Cerebellar nuclear complex (tissue), 1 donor: ENCODE measurements at places on chromosomes 12 and 14.

GRCh38 chr14:100155756-100156616 is 3.5 kb downstream of the DEGS2 start:
- DNase-seq: peak; percentile 13

DNA sequence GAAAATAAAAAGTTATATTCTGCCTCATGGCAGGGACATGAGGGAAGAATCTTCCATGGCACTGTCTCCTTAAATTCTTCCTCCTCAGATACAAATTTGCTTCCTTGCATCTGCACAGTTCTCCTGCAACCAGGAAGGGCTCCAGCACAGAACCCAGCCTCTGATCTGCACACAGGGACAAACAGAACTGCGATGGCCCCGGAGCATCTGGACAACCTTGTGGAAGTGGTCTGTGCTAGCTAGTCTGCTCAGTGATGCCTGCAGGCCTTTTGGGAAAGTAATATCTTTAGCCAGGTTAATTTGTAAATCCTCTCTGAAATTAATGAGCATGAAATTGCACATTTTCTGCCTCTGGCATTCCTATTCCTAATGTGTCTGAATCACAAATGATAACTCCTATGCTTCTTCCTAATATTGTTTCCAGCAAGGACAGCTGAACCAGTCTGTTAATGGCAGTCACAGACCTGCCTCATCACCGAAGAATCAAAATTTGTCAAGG is 74.8 kb downstream of the GRIP1 start:
- DNase-seq: no peak

GRCh38 chr12:116878567-116879508 is 2.4 kb downstream of the HRK start:
- no peak for DNase-seq

- no peak for DNase-seq
These were observed 59.2 kb downstream of the ERC1 start for GRCh38 chr12:1050059-1050707.

- no peak for DNase-seq
These were observed 100.7 kb downstream of the ELK3 start for GRCh38 chr12:96294831-96295230.

DNA sequence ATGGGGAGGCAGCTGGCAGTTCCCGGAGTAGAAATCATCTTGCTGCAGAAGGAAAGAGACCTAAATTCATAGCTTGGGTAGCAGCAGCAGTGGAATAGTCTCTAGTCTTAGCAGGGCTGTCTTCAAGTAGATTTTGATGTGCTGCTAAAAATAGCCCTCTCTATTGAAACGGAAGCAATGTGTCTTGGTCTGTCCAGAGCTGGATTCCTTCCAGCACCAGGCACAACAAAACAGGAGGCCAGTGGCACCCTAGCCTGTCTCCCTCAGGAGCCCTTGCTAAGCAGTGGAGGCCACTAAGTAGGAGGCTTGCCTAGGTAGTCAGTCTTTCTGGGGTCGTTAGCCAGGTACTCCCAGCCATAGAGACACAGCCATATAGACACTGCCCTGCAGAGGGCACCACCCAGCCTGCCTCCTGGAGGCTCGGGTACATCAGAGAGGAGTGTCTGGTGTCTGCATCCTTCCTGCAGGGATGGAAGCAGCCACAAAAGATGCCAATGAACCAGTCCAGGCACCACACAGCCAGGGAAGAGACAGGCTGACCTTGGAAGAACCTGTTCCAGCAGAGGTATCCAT is 97.5 kb downstream of the CRACR2A start:
- no peak for DNase-seq

- no peak for DNase-seq
These were observed 70.8 kb downstream of the FBXL14 start for GRCh38 chr12:1523558-1524050.

DNA sequence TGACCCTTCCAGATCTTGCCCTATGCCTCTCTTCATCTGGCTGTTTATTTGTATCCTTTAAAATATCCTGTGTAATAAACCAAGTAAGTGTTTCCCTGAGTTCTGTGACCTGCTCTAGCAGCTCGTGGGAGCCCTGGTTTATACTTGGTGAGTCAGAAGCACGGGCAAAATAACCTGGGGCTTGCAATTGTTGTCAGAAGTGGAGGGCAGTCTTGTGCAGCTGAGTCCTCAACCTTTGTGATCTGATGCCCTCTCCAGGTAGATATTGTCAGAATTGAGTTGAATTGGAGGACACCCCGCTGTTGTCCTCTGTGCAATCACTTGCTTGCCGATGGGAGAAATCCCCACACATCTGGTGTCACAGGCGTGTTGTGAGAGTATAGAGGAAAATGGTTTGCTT is 62.5 kb upstream of the PRICKLE1 start:
- DNase-seq: no peak

- DNase-seq: no peak
These were observed 169.9 kb upstream of the HIF1A start for GRCh38 chr14:61525293-61526011.

GRCh38 chr14:77014004-77014604 is 14.4 kb downstream of the IRF2BPL start:
- no peak for DNase-seq

- no peak for DNase-seq
These were observed at the start of gene SLC22A17 for GRCh38 chr14:23352506-23353432. SLC22A17 (minus strand) TSS chr14:23352887.

DNA sequence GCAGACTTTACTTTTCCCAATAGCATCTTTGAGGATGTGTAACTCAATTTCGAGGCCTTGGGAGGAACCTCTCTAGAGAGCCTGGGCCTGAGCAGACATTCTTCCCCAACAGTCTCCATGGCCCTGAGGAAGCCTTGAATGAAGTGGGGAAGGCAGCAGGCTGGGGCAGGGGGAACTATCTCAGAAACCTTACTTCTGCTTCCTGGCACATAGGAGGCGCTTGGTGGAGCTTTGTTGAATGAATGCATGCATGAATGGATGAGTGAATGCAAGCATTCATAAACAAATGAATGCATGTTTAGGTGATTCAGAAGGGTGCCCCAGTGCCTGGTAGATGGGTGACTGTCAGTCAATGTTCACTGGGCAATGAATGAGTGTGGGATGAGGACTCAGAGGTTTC is 58.3 kb downstream of the GALNT16 start:
- no peak for DNase-seq

DNA sequence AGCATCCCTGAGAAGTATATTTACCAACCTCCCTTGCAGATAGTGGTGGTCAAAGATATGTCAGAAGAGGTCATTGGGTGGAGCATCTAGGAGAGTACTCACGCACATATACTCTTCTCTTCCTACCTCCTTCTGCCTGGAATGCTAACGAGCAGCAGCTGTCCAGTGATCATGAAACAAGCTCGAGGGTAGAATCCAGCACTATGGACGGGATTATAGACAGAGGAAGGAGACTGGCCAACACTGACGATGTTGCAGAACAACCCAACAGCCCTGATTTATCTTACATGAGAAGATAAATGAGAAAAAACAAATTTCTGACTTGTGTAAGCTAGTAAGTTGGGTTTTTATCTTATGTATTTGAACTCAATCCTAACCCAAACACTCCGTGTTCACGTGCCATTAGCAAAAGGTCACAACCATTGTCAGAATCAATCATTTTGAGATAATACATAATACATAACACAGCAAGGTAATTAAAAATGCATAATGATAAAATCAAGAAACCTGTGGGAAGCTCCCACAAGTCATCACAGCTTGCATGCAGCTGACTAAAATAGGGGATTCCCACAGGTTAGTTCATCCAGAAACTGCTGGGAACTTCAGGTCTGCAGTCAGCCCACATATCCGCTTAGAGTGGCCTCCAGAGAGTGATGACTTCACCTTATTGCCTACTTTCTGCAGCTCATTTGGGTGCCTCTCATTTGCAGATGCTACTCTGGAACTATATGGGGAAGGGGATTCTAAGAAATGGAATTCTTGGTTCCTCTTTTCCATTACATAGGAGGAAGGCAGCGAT is 36.3 kb upstream of the STK38L start:
- DNase-seq: no peak

DNA sequence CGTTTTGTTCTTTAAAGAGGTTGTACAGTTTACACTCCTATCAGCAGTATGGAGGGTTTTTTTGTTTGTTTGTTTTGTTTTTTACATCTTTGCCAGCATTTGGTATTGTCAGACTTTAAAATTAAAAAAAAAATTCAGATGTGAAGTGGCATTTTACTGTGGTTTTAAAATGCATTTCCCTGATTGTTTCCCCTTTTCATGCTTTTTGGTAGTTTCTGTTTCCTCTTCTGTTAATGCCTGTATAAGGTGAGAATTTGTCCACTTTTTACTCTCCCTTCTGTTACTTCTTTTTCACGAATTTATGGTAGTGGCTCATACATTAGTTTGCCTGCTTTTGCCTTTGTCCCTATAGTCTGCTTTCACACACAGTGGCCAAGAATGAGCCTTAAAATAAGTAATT is 36.6 kb downstream of the MNAT1 start:
- no peak for DNase-seq

GRCh38 chr12:28604240-28604639 is 414.0 kb downstream of the CCDC91 start:
- DNase-seq: no peak

- DNase-seq: no peak
These were observed 137.4 kb upstream of the C14orf180 start for GRCh38 chr14:104442107-104442551.

DNA sequence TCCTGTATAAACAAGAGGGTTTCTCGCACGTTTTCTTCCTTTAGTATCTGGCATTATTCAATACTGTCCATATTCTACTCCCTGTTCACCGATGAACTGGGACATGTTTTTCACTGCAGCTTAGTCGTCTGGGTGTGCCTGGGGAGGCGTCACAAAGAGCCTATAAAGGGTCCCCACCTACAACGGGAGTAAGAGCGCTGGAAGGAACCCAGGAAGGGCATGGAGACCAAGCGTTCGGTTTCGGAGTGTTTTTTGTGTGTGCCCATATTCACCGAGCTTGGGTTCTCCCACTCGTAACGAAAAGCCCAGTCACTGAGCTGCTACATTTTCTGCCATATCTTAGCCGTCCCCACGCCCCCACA is 592 bp upstream of the USP15 start:
- no peak for DNase-seq

DNA sequence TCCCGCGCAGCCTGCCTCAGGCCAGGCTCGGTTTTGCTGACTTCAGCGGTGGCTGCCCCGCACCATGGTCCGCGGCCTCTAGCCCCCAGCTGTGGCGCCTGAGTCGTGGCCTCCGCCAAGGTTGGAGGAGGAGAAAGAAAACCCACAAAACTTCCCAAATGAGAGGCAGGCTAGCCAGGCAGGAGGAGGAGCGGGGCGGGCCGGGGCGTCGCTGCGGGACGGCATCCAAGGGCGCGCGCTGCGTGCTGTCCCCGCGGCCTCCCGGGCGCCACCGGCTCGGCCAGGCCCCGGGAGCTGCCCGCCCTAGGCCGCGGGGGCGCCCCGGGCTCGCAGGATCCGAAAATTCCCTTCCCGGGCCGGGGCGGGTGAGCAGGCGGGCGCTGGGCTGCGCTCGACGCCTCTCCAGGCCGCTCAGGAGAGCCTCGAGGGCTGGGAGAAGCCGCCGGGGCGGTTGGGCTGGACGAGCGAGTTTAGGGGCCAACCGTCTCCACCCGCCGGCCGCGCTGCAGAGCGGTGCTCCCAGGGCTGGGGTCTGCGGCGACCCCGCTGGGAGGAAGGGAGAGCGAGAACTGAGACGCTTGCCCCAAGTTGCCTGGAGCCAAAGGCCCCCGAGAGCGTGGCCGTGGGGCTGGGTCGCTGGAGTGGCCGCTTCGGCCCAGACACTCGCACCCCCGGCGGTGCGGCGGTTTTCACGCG is at the start of gene EFS:
Gene EFS (minus strand): TSS at position 137 of the 696 bp plus-strand sequence. CDS start 147 bp downstream, outside the sequence.
- no peak for DNase-seq

- no peak for DNase-seq
These were observed 126.3 kb downstream of the KIF26A start for GRCh38 chr14:104264495-104265265.

GRCh38 chr14:49134940-49135339 is 451.2 kb downstream of the RPS29 start:
- no peak for DNase-seq

GRCh38 chr12:31897781-31898503 is 61.3 kb upstream of the RESF1 start:
- no peak for DNase-seq

- DNase-seq: no peak
These were observed 39.8 kb downstream of the NIN start for GRCh38 chr14:50791201-50791600.

DNA sequence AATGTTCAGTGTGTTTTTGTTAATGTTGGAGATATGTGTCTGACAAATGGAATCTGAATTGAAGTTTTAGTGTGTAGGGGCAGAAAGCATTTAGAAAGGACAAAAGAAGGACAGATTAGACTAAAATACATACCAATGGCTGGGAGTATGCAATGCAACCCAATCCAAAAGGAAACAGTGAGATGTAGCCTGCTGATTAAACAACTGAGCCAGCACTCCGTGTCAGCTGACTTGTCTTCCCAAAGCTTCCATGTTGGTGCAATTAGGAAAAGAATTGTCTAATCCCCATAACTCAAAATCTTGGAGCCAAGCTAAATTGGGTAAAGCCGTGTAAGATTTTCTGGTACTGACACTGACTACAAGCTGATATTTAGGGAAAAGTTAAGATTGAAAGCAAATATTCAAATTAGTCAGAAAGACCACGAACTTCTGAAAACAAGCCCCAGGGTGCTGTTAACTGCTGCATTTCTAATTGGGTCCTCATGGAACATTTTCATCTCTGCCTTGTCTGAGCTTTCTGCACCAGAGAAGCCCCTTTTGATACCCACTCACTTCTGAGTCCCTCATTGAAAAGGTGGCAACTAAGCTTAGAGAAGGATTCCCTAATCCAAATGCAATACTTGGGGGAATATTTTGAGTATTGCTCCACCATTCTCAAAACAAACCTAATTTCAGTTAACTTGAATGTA is 109.1 kb downstream of the DAD1 start:
- no peak for DNase-seq

DNA sequence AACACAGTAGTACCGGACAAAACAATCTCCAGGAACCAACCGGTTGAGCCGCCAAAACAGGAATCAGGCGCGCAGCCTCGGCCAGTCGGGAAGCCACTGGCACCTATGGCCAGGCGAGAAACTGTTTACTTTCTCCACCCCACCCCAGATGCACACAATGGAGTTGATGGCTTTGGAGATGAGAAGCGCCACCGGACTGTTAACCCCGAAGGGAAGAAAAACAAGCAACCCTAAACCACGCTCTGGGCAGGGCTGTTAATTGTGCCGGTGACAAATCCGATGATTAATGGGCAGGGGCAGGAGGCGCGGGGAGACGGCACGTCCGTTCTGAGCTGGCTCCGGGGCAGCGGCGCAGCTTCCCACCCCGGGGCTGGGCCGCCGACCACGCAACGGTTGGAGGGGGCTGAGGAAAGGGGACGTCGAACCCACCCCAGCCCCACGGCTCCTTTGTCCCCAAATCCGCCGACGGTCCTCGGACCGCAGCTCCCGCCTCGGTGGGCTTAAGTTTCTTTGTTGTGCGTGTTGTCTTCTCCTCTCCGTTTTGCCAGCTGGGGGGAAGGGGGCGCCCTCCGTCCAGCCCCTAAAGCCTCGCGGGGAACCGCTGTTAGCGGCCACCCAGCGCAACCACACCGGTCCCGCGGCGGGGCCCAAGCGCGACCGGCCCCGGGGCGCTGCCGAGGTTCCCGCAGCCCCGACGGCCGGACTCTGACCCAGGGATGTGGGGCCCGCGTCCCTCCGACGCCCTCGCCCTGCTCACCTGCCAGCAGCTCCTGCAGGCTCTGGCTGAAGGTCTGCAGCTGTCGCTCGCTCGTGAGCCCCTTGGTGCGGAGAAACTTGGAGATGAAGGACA is 790 bp downstream of the BTG1 start:
- no peak for DNase-seq

GRCh38 chr12:129351481-129351880 is 498.2 kb downstream of the GLT1D1 start:
- no peak for DNase-seq
